Hepatocyte (in vitro differentiated cells): ENCODE measurements at places on chromosomes 1 and 21. TPM values are rescaled to one million over a fixed set of nuclear protein-coding genes. Genes with fewer than 3 reads are reported as not detected.

- H3K4me3 ChIP-seq: no peak overlapping the region
- no peaks in the 10 kb centered on the region for H3K27me3 ChIP-seq
- no peaks in the 10 kb centered on the region for H3K4me1 ChIP-seq
- no peak for DNase-seq
- H3K36me3 ChIP-seq: no peaks in the 10 kb centered on the region
Observed at GRCh38 chr21:28729887-28730286, 262.8 kb downstream of the LTN1 start.

DNA sequence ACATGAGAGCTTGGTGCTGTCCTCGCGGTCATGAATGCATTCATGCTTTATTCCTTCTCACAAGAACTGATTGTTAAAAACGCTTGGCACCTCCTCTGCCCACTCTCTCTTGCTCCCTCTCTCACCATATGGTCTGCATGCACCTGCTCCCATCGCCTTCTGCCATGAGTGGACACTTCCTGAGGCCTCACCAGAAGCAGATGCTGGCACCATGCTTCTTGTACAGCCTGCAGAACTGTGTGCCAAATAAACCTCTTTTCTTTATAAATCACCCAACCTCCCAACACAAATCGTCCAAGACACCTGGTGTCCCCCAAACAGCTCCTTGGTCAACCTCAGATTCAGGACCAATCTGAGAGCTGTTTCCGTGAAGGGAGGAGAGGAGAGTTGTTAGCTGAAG, 43.3 kb upstream of the PCBP3 start:
- H3K27ac ChIP-seq: no peak overlapping the region
- no peak for DNase-seq
- no peak overlapping the region for H3K4me3 ChIP-seq
- no peaks in the 10 kb centered on the region for H3K27me3 ChIP-seq

DNA sequence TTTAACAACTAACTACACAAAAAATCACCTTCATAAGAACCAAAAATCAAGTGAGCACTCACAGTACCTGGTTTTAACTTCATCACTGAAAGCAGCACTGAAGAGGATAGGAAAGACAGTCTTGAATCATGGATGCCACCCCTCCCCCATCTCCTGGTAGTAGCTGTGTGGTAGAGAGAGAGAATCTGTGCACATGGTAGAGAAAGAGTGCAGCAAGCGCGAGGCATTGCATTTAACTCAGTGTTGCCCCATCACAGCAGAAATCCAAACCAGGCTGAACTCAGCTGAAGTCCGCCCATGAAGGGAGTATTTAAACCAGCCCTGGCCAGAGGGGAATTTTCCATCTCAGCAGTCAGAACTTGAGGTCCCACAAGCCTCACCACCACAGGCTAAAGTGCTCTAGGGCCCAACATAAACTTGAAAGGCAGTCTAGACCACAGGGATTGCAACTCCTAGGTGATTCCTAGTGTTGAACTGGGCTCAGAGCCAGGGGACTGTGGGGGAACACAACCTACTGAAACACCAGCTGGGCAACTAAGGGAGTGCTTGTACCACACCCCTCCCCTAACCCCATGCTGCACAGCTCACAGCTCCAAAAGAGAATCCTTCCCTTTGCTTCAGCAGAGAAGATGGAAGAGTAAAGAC, 38.4 kb downstream of the VAV3 start:
- no peak for DNase-seq
- no peak overlapping the region for H3K27ac ChIP-seq
- H3K4me1 ChIP-seq: no peaks in the 10 kb centered on the region
- no peaks in the 10 kb centered on the region for H3K36me3 ChIP-seq

The CACNA1S gene
- 0.04 TPM in 1 of 2 replicates, not detected in the other for total RNA-seq

GRCh38 chr21:14603202-14603601, 57.1 kb upstream of the SAMSN1 start:
- H3K36me3 ChIP-seq: no peaks in the 10 kb centered on the region
- no peak for DNase-seq
- H3K4me1 ChIP-seq: no peaks in the 10 kb centered on the region
- no peak overlapping the region for H3K27ac ChIP-seq
- H3K4me3 ChIP-seq: no peak overlapping the region
